ENCODE measurements at places on chromosomes 6 and 20.

GRCh38 chr6:168584249-168584648, 143.3 kb downstream of the SMOC2 start:
- no peak for DNase-seq

DNA sequence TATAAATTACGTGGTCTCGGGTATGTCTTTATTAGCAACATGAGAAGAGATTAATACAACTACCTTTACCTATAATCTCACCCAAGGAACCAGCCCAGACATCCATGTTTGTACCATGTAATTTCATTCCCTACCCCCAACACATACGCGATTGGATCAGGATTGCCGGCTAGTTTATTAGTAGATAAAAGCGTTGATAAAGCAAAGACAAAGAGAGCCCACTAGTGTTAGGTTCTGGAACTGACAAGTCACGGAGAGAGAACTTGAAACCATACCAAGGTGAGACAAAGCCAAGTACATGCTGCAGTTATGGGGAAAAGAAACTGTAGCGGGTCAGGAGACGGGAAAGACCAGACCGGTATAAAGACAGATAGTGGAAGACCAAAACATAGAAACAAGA, 37.4 kb upstream of the FAM135A start:
- no peak for DNase-seq

GRCh38 chr6:166354965-166355364, 12.6 kb upstream of the SFT2D1 start:
- DNase-seq, result no peak

- DNase-seq, result no peak
Measured at GRCh38 chr6:51926125-51926524, 161.3 kb downstream of the PKHD1 start.

DNA sequence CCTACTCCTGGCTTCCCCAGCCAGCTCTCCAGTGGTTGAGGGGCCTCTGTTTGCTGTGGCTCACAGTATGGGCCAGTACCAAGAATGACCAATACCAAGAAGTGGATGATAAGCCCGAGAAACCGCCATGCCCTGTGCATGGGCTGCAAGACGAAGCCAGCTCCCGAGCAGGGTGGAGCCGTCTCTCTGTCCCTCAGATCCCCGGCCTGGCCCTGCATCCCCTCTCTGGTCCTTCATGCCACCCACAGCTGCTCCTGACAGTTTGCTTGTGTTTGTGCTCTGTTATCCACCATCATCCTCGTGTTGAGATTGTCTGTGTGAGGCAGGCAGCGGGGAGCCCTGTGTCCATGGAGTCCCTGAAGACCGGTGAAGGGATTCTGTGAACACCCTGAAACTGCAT, 36.1 kb downstream of the GABRR2 start:
- no peak for DNase-seq

GRCh38 chr20:32189691-32190615, 17.6 kb downstream of the PLAGL2 start:
- no peak for DNase-seq

DNA sequence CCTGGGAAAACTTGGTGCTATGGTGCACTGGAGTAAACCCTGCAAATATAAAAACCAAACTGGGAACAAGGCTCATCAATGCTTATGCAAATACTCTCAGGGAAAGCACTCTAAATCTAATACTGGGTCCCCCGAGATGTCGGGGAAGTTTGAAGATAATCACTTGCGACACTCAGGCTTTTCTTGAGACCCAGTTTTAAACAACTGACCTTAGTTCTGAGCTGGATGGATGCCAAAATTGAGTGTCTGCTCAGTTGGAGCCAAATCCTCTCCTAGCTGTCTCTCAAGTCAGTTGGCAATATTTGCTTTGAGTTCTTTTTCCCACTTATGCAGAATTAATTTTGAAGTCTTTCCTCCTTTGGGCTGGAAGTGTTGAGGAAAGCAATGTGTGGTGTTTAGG, 75.5 kb upstream of the CD2AP start:
- DNase-seq, result no peak

- DNase-seq, result no peak
Measured at GRCh38 chr20:45032781-45033180, 66.5 kb downstream of the STK4 start.

DNA sequence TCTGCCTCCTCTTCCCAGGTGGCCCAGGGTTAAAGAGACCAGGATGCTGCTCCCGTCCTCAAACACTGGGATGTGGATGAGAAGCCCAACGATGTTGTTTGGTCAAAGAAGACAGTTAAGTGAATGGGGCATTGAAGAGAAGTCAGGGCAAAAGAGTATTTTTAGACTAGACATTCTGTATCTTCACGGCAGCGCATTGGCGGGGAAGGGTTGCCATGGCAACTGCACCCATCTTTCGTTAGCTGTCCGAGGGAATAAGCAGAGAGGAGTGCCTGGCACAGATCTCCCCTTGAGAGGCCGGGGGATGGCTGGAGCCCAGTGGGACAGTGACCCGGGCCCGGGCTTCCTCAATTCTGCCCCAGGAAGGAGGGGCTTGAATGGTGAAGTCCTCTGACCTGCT, 56.4 kb upstream of the GPR31 start:
- no peak for DNase-seq

GRCh38 chr20:48578397-48579098, 249.3 kb downstream of the PREX1 start:
- no peak for DNase-seq

GRCh38 chr6:111990214-111990613, 63.7 kb upstream of the CCN6 start:
- DNase-seq, result no peak

GRCh38 chr6:156943816-156944215, 166.6 kb downstream of the ARID1B start:
- DNase-seq, result no peak

- DNase-seq, result peak; percentile 2
Measured at GRCh38 chr20:36773107-36773596, 411 bp downstream of the DSN1 start.

- DNase-seq, result peak; percentile 51
Measured at GRCh38 chr6:32154514-32155161, 697 bp downstream of the PPT2 start.

- DNase-seq, result no peak
Measured at GRCh38 chr20:38034961-38035360, 1.4 kb downstream of the RPRD1B start.

DNA sequence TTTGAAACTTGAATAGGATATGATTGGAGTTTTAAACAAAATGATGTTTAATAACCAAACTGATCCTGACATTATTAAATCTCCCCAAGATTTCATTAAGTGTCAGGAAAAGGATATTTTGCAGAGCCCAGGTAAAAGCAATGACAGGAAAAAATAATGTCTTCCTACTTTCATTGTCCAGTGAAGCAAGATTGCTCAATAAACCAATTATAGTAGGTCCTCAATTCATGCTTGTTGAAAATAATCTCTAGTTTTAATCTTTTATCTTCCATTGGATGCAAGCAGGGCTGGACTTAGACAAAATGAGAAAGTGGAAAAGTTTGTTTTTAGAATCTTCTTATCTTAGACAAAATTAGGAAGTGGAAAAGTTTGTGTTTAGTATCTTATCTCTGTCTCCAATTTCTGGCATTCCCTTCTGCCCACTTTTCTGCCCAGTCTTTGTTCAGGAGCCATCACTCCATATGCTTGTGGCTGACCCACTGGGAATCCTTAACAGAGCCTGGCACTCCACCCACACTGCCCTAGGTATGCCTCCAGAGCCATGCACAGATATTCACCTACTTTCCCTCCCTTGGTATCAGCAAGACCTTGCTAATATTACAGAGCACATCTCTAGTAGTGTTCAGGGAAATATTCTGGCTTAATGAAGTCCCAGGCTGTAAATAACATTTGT, 57.0 kb upstream of the CARMIL1 start:
- no peak for DNase-seq

- no peak for DNase-seq
Measured at GRCh38 chr6:46032110-46032998, 16.7 kb upstream of the CLIC5 start.
